ENCODE measurements at places on chromosomes 5 and 9. TPM values are rescaled to one million over a fixed set of nuclear protein-coding genes. Genes with fewer than 3 reads are reported as not detected.

- DNase-seq = no peak
Observed at GRCh38 chr9:98158071-98158831, 34.2 kb downstream of the CORO2A start.

The SLC6A3 gene
- total RNA-seq = 0.04 TPM

- no peak for DNase-seq
Observed at GRCh38 chr5:178468196-178468685, 122.0 kb downstream of the COL23A1 start.

The GNA14 gene
- total RNA-seq = 0.22 TPM
